Muscle of leg (tissue), 16 donors: ENCODE measurements at places on chromosomes 7 and 10. TPM values are rescaled to one million over a fixed set of nuclear protein-coding genes. Genes with fewer than 3 reads are reported as not detected.

DNA sequence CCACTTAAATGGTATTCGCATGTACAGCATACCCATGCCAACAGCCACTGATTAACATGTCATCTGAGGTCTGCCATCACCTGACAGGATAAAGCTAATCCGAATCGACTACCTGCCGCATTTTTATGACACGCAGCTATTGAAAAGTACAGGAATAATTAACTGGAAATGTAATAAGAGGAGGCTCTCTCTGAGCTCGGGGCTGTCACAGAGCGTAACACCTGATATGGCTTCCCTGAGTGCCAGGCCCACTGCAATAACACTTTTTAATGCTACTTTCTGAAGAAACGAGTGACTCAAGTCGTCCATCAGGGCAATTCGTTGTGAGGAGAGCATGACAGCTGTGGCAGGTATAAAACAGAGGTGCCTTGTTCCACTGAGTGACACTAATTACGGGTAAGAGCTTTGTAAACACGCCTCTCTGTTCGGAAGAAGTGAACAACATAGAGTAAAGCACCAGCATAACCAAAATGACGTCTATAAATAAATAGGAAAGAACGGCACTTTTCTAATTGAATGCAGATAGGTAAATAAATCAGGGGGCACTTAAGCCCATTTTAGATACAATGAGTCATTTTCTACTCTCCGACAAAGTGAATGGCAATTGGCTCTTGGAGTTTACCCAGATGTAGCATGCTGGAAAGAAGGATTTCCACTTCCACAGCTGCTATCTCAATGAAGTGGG lies 56.5 kb upstream of the CREB5 start:
- no peak for DNase-seq

DNA sequence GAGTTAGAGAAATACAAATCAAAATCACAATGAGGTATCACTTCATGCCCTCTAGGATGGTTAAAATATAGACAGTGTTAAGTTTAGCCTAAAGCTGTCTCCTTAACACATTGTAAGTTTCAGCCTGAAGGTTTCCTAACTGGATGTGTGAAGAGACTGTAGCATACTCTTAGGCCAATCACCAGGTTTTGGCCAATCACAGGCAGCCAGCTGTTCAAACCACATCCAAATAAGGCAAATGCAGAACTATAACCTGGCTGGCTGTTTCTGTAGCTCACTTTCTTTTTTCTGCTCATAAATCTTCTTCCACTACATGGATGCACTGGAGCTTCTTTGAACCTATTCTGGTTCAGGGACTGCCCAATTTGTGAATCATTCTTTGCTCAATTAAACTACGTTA lies 19.7 kb downstream of the ESYT2 start:
- DNase-seq: no peak

DNA sequence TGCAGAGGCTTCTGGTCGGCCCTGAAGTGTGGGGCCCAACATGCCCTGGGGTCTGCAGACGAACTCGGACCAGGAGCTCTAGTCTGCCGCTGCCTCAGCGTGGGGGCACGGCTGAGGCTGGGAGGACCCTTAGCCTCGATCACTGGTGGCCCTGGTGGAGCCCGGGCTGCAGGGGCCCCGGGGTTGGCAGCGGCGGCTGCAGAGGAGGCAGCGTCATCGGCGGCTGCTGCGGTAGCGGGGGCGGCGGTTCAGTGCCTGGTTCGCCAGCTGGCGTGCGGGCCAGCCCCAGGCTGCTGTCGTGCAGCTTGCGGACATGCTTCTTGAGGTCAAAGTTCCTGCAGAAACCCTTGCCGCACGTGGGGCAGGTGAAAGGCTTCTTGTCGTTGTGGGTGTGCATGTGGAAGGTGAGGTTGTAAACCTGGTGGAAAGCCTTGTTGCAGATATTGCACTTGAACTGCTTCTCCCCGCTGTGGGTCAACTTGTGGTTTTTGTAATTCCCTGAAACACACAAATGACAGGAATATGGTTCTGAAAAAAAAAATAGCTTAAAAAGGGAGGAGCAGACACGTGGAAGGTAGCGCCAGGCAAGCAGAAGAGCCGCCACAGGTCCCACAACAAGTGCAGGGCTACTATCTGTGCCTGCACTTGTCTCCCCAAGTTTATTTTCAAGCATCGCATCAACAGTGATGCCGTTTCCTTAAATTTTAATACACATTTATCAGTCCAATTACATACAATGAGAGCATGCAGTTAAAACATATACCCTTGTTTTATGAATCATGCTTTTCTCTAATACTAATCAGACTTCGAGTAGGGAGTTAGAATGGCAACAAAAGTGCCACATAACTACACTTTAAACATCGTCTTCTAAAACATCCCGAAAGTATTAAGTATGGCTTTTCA lies 2.4 kb downstream of the FEZF1 start:
- no peak for DNase-seq

- no peak for DNase-seq
These were observed 279.2 kb upstream of the DPP6 start for GRCh38 chr7:153772966-153773365.

- no peak for DNase-seq
These were observed 3.3 kb upstream of the UBE2H start for GRCh38 chr7:129955993-129956543.

GRCh38 chr10:45602082-45602730 lies 70.4 kb downstream of the ZFAND4 start:
- no peak for DNase-seq

The LARP4B gene
- polyA plus RNA-seq: 55.8 TPM

- peak; percentile 82 for DNase-seq
These were observed 10.0 kb downstream of the KLF6 start for GRCh38 chr10:3774814-3775695.

DNA sequence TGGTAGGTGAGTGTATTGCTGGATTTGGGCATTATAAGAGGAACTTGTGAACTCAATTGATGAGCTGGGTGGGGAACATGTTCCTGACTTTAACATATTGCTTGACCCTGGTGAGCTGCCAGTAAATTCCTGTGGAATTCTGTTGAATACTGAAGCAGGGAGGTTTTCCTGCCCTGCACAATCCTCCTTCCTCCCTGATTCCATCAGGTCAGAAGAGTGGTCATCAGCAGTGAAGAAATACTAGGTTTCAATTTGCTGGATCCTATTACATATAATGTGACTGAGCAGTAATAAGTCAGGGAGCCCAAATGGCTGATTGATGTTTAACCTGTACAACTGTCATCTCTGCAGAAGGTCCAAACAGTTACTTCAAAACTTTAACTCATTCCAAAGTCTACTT lies 581.2 kb downstream of the SUGCT start:
- DNase-seq: no peak
